ENCODE measurements at places on chromosomes 4 and X.

- DNase-seq, result no peak
Observed at GRCh38 chr4:42995343-42995944, 102.9 kb downstream of the GRXCR1 start.

GRCh38 chr4:147674073-147674472 is 9.9 kb downstream of the PRMT9 start:
- DNase-seq, result no peak

DNA sequence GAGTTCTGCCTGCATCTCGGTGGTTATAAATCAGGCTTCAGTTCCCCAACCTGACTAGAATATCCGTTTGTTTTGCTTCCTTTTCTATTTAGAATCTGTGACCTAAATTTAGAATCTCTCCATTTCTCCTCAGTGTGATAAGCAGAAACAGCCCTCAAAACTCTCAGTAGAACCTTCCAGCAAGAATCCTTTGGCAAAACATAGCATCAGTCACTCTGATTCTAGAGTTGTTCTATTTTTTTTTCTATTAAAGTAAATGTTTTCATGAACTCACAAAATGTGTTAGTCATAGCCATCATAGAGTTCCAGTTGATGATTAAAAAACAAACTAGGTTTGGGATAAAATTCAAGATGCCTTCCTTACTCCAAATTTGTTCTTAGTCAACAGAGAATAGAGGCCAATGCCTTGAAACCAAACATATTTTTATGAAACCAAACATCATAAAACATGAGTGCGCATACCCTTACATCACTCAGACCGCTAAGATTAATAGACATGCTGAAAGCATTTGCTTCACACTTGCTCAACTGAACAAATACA is 13.2 kb upstream of the C1QTNF7 start:
- no peak for DNase-seq

- no peak for DNase-seq
Observed at GRCh38 chr4:109235683-109236082, 66.8 kb downstream of the COL25A1 start.

DNA sequence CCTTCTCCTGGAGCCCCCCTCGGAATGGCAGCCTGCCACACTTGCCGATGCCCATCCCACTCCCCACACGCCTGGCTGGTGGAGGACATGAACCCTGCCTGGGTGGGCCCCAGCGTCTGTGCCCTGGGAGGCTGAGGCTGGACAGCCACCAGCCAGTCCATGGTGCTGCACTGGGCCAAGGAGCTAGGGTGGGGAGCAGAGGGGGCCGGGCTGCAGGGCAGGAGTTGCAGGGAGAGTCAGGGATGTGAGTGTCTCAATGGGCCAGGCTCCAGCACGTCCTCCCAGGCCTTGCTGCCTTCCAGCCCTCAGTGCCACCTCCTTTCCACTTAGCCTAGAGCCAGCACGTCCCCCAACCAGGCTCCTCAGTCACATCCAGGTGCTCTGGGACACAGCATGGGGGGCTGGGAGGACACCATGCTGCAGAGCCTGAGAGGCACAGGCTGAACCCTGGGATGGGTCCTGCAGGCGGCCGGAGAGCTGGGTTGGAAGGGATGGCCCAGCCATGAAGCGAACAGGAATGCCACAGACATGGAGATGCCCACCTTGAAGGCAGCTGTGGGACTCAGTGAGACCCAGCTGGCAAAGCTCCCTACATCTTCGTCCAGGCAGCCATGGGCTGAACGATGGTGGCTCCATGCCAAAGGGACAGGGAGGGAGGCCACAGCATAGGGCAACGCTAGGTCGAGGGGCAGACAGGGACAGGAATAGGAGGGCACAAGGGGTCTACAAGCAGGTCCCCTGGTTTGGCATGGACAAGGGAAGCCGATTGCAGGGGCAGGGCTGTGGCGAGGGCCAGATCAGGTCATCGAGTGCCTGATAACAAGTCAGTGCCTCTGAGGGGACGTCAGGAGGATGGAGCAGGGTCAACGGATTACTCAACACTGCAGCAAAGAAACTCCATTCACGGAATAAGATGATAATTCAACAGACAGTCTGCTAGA is 30.1 kb upstream of the MXD4 start:
- no peak for DNase-seq

DNA sequence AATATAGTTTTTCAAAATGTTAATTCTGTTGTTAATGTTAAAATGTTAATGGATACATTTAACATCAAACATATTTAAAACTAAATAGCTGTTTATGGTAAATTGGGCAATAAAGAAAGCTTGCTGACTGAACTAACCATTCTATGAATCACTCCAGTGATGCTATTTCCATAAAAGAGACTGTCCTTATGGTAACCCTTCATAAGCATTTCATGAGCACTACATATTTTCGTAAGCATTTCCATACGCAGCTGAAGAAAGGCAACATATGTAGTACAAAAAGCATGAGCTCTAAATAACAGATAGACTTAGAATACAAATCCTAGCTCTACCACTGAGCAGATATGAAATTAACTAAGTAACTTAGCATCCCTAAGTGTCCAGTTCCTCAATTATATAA is 188.9 kb downstream of the COL25A1 start:
- DNase-seq, result no peak

GRCh38 chr4:118260309-118260708 is 92.5 kb downstream of the PRSS12 start:
- no peak for DNase-seq

- DNase-seq, result no peak
Observed at GRCh38 chr4:66294638-66295037, 624.3 kb upstream of the EPHA5 start.

DNA sequence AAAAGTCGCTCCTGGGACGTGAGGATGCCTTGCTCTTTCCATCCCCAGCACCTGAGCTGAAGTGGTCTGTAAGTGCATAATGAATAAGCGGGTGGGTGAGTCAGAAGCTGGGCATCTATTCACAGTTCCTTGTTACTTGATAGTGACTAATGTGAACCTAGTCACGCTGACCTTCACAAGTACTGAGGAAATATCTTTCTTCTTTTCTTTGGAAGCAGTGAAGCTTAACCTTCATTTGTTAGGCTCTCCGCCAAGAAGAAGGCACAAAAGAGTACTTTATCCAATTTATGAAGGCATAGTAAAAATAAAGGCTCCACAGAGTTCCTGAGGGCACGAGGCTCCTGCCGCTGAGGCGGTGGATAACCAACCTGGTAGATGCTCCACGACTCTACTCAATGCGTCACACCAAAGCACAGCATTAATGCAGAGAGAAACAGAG is 475.7 kb upstream of the SLIT2 start:
- no peak for DNase-seq

- no peak for DNase-seq
Observed at GRCh38 chrX:48894891-48895290, 2.7 kb downstream of the TIMM17B start.

DNA sequence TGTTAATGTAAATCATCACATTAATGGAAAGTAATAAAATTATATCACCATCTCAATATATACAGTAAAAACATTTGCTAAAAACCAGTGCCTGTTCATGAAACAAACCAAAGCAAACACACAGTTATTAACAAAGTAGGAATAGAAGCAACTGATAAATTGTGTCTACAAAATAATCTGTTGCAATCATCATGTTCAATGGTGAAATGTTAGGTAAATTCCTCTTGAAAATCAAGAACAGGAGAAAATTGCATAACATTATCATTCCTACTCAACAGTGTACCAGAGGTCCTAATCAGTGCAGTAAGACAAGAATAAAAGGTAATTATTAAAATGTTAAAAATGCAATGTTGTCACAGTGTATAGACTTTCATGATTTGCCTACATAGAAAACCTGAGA is 252.3 kb downstream of the TEX13A start:
- DNase-seq, result no peak

DNA sequence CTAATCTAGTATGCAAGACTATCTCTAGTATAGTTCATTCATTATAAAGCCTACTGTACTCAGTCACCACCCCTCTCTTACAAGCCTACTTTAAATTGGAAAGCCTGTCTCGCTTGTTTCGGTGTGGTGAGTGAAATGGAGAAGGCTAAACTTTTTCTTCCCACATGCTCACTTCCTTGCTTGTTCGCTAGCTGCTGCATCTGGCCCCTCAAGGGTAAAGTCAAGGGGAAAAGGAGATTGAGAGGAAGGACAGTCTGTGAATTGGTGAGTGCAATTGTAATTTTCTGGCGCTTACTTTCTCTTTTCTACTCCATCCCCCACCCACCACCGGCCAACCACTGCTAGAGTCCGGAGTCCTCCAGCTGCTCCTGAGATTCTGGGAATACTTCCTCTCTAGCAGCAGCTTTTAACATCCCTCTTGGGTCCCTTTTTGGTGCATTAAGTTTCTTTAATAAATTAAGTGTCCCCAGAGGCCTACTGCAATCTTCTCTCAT is 12.1 kb upstream of the ARAP2 start:
- no peak for DNase-seq

Measured in NCI-H2081 treated with DMSO at 0.1 percent for 48 hours (cell line).